ENCODE measurements at places on chromosomes 5 and 9. TPM values are rescaled to one million over a fixed set of nuclear protein-coding genes. Genes with fewer than 3 reads are reported as not detected.

- no peak for DNase-seq
These were observed 4.1 kb downstream of the GLRX start for GRCh38 chr5:95818181-95819147.

DNA sequence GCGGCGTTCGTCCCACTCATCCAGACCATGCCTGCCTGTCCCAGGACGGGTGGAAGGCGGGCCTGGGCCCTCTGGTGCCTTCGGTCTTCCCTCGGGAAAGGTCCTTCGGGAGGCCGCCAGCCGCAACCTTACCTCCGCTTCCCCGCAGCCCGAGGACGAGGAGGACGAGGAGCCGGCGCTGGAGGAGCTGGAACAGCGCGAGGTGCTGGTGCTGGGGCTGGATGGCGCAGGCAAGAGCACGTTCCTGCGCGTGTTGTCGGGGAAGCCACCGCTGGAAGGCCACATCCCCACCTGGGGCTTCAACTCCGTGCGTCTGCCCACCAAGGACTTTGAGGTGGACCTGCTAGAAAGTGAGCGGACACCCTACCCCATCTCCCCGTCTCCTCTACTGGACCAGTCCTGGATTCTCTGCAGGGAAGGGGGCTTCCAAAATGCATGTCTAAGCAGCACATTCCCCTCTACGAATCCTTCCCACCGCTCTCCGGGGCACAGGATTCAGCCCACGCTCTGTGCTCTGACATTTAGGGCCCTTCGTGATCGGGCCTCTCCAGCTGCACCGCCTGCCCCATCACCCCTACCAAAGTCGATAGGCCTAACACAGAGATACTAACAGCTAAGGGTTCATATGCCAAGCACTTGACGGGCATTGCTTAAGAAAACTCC is 1.1 kb downstream of the ARL10 start:
- no peak for DNase-seq

- DNase-seq = no peak
These were observed 1.3 kb downstream of the NR4A3 start for GRCh38 chr9:99822806-99823591.

DNA sequence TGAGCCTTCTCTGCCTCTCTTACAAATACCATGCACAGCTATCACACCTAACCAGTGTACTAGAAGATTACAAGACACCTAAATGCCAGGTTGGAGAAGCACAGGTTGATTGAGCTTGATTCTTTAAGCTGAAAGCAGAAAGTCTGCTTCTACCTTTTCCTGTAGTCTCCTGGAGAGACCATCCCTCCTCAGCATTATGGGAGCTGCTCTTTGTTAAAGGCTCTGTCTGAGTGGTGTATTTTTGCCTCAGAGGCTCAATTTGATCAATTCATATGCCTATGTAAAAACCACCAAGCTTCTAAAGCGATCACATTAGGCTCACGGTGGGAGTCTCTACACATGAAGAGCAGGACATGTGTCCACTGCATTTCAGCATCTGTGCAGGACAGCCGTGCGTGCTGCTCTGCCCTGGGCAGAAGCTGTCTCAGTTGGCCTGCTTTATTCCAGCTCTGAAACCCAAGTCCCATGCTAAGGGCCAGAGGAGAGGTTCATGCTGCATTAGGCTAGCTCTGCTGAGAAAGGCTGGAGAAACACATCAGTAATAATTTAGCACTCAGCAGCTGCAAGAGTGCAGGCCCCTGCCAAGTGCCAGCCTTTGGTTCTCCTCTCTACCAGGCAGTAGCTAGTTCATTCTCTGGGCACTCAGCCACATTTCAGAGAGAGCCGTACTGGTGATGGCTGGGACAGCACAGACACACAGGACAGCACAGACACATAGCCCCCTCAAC is 41.7 kb downstream of the TMEM167A start:
- no peak for DNase-seq

DNA sequence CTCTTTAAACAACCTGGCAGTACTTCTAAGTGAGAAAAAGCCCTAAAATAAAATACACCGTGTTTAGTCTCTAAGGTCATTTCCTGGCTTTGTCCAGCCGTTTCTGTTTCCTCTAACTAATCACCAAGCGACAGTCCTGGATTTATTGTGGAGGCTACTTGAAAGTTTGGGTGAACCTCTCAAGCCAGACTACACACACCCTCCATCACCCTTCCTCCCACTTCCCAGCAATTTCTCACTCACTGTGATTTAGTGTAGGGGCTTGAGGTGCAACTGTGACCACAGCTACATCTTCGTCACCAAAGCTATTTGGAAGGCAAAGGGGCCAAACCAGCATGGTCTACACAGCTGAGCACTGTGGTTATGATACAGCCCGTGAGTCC is 240.0 kb upstream of the SLC24A2 start:
- DNase-seq = no peak

DNA sequence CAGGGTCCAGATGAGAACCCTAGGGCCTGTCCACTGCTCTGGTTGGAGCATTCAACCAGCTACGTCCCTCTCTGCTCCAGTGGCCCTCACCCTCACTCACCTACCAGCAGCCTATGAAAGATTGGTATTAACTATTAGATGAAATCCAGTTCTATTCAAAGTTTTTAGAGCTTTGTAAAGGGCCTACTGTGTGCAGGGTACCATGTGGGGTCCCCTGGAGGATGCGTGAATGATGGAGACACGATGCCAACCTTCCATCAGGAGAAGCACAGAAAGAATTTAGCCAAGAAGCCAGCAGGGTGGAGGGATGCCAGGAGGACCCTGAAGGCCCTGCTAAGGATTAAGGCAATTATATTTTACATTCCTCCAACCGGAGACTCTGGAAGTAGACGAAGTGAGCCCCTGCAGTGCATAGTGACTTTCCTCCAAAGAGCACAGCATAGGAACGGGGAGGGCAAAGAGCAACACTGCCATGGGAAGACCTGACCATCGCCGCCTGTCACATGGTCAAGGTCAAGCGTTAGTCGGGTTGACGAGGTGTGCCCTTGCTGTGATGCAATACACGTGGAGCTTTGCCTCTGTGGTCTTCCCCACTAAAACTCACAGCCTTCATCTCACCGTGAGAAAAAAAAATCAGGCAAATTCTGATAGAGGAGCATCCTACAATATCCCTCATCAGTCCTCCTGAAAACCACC is 22.8 kb upstream of the ANKRD33B start:
- no peak for DNase-seq

GRCh38 chr9:130837643-130838042 is 2.6 kb downstream of the ABL1 start:
- DNase-seq = no peak

DNA sequence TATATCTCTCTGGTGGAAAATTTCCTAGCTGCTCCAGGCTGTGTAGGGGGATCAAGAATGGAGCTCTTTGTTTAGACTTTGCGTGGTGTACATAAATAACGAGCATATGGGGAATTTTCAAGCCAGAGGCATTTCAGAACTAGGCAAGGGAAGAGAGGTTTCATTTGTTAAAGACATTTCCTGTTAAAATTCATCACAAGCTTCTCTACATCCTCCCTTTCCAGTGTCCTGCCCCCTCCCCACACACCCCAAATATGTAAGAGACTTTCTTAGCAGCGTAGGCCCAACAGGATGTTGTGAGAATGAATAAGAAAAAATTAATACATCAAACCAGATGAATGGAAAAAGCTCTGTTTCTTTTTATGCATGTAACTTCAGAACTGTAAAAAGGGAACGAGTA is 150.3 kb downstream of the GPBP1 start:
- DNase-seq = no peak

- no peak for DNase-seq
These were observed 257.9 kb upstream of the NREP start for GRCh38 chr5:112014783-112015395.

The TMEM267 gene
- total RNA-seq = 17.9 TPM

The ADGRD2 gene
- total RNA-seq = not detected

The EDIL3 gene
- total RNA-seq = 41.7 TPM

Measured in kidney epithelial cell (primary cell).